ENCODE measurements at places on chromosomes 16 and 17.

- DNase-seq: no peak
Observed at GRCh38 chr17:29524692-29525091, 42.1 kb downstream of the ABHD15 start.

DNA sequence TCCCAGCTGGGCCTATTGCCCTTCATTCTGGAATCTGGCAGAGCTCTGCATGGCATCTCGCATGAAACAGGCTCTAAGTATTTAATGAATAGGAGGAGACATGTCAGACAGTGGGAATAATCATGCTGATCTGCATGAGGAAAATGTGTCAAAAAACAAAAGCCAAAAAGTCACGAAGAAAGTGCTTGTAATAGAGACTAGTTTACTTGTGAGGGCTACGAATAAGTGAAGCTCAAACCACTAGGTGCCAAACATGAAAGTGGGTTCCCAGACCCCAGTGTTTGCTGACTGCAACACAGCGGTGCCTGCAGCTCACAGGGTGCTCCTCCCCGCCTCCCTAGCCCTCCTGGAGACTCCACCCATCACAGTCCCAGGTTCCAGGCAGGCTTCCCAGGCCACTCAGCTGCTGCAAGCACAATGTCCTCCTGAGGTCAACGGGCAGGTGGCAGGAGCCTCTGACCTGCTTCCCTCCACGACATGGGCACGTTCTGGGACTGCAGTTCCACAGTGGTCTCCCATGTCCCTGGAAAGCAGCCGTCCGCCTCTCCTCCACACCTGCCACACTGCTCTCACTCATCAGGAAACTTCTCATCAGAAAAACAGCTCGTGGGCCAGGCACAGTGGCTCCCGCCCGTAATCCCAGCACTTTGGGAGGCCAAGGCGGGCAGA, 96.5 kb downstream of the ANKRD11 start:
- no peak for DNase-seq

DNA sequence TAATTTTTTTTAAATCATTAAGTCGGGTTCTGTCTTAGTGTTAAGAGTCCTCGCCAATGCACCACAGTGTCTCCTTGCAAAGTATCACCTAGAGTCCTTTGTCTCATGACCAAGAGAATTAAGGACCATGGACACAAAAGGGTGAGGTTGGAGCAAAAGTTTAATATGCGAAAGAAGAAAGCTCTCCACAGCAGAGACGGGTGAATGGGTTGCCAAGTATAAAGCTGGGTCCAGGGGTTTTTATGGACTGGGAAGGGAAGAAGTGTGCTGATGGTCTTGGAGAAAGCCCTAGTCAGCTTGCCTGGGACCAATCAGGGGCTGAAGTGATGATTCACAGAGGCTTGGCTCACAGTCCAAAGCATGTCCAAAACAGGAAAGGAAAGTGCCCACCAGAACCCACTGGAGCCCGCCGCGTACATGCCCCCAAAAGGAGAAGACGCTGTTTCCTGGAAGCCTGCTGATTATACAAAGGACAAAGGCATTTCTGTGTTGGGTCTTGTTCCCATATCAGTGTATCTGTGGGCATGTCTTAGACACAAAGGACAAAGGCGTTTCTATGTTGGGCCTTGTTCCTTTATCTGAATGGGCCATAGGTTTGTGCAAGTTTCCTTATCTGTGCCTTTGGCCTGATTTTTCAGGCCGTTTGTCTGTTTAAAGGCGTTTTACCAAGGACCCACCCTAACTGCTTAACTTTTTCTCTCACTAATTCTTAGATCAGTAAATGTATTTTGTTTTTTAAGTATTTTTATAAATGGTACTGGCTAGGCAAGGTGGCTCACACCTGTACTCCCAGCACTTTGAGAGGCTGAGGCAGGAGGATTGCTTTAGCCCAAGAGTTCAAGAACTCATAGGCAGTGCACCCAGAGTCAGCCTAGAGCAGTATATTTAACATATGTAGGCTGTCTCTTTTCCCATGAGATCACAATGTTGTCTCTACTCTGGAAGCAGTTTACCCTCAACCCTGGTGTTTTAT, 28.7 kb upstream of the ATF7IP2 start:
- no peak for DNase-seq

GRCh38 chr17:7502987-7503386, 18.8 kb downstream of the POLR2A start:
- no peak for DNase-seq

DNA sequence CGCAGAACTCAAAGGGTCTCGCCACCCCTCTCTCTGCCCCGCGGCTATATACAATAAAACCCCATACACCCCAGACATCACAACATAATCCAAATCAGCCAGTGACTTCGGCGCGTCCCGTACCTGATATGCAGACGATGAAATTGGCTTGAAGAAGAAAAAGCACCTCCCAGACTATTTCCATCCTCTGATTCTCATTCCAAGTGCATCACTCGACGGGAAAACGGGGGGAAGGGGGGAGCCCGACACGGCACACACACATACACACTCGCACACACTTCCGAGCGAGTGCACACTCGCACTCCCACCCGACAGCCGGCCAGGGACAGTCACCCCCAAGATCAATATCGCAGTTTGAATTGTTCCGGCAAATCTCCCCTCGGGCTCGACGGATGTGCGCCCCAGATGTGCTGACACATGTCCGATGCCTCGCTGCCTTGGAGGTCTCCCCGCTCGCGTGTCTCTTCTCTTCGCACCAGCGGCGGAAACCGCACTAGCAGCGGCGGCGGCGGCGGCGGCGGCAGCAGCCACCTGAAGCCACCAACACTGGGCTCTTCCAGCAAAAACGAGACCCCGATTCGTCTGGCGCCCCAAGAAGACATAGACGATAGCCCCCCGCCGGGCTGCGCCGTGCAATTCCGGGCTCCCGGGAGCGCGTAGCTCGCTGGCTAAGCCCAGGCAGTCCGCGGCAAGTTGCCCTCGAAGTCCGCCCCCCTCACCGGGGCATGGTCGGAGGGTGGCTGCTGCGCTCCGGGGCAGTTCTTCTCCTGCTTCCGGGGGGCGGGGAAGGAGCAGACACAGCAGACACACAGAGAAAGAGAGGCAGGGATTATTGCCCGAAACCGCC, 688 bp downstream of the CA10 start:
- no peak for DNase-seq

DNA sequence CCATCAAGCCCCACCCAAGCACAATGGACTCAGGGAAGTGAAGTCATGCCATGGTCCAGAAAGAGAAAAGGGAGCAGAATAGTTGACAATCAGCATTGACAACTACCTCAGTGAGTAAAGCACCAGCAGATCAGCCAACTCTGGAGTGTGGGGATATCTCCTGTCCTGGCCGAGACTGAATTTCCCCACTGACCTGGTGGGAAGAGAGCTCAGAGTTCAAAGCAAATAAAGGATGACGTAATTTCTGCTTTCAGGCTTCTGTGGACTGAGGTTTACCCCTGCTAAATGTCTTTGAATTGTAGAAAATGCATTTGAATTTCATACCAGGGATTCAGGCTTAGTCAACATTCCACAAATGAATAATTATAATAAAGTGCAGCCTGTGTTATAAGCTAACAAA, 152.9 kb downstream of the CBLN1 start:
- DNase-seq: no peak

- no peak for DNase-seq
Observed at GRCh38 chr17:74803388-74803930, 27.3 kb upstream of the NAT9 start.

DNA sequence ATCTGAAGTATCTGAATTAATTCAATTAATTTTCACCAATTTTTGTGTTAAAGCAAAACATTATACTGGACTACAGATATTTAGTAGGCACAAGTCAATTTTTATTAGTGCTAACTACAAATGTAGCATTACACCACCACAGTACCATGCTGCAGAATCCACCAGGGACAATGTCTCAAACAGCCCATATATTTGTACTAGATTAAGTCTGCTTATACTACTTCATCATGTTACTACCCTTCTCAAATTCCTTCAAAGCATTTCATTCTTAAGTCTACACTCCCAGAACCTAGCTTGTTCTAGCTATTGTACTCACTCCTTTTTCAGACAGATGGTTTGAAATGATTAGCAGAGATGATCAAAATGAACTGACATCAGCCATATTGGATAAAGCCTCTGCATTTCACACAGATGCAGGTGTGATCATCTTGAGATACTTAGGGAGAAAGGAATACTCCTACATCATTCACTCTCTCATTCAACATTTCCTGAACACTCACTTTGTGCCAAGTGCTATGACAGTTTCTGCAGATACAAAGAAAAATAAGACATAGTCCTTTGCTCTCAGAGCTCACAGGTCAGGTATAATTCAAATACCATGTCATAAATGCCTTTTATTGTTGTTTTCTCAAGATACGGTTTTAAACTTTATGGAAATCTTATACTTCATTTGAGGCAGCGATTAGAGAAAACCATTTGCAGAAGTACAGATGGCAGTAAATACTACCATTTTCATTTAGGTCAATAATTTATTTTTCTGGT, 47.7 kb downstream of the SMURF2 start:
- DNase-seq: no peak

DNA sequence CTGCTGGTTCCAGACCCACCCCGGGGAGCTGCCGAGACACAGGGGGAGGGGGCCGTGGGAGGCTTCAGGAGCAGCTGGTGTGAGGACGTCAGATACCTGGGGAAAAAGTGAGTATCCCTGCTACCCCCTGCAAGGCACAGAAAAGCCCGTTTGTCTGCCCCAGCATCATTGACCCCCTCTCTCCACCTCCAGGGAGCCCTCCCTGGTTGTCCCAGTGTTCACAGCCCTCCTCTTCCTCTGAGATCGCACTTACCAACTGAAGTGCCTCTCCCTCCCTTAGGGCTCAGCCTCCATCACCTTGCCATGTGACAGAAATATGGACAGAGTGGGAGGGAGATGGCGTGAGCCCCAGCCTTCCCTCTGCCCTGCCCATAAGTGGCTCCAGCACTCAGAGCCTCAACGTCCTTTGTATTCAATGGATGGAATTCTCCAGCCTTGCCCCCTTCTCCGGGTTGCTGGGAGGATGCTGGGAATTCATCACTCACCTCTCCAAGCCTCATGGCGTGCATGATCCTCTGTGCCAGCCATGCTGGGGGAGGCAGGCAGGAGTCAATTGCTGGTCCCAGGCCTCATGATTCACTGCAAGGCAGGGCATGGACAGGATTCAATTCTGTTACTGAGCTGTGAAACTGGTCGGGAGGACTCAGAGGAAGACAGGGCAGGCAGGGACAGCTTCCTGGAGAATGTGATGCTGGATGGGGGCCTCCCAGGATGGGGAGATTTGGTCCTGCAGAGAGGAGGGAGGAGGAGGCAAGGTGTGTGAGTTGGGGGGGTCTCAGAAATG, 14.6 kb downstream of the SPNS3 start:
- no peak for DNase-seq

DNA sequence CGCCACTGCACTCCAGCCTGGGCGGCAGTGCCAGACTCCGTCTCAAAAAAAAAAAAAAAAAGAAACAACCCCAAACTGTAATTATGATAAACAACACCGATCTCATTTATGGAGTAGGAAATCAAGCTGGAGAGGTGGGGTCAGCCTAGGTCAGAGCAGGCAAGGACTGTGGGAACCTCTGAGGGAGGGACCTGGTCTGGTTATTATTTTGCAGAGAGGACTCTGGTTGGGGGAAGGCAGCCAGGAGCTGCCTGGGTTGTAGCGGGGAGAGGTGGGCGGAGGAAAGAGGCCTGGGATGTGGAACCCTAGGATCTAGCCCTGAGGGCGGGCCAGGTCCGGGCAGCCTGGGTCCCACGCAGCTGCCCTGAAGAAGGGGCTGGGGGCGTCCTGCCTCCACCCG, 10.9 kb upstream of the HS3ST6 start:
- no peak for DNase-seq

DNA sequence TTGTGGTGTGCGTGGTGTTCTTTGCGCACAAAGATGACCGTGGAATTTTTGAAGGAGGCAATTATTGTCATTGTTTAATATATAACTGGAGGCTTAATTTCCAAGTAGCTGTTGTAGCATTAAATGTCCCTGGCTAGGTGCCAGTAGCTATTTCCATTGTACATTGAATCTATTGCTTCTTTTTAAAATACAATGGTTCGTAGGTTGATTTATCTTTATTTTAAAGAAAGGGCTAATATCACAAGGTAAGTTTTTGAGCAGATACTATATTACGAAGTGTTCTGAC, 127.1 kb downstream of the RPTOR start:
- DNase-seq: no peak

DNA sequence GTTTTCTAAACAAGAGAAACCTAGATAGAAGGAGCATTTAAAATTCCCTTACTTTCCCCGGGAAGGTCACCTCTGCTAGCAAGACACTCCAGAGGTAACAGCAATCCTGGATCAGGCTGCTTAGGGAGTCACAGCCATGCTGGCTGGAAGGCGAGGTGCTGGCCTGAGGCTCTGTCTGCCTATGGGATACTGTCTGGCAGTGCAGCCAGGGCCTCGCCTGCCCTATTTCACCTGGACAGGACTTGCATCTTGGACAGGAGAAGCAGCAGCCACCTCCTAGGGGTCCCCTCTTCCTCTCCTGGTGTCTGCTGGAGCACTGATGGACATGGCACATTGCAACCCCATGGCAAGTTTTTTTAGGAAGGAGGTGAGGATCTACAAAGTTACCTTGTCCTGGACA, 15.1 kb downstream of the FA2H start:
- DNase-seq: no peak

- no peak for DNase-seq
Observed at GRCh38 chr16:73071131-73071940, 23.4 kb upstream of the ZFHX3 start.

DNA sequence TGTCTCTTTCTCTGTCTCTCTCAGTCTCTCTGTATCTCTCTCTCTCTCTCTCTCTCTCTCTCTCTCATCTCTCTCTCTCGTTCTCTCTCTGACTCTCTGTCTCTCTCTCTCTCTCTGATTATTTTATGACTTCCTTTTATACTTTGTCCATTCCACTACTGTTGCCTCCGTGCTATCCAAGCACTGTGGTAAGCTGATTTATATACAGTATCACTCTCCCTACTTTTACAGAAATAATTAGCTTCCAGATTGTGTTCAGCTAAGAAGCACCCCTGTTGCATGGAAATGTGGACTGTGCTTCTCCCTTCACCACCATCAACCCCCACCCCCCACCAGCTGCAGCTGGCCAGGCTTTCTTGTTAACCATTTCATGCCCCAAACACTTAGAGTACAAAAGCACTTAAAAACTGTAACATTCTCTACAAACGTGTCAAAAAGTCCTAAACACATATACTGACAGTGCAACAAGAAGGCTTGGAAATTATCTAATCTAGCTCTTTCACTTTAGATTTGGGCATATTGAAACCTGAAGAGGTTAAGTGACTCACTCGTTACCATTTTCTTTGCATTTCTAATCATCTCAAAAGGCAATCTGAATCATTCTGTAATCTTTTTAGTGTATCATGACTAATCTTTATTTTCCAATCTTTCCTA, 11.6 kb upstream of the TMEM100 start:
- DNase-seq: no peak

- DNase-seq: no peak
Observed at GRCh38 chr16:47150067-47150466, 6.3 kb upstream of the NETO2 start.

- peak; percentile 50 for DNase-seq
Observed at GRCh38 chr17:2222901-2223616, 80.5 kb downstream of the SMG6 start.

GRCh38 chr16:54102888-54103866, 183.4 kb downstream of the IRX3 start:
- no peak for DNase-seq
